ENCODE measurements at places on chromosomes 2 and 18.

DNA sequence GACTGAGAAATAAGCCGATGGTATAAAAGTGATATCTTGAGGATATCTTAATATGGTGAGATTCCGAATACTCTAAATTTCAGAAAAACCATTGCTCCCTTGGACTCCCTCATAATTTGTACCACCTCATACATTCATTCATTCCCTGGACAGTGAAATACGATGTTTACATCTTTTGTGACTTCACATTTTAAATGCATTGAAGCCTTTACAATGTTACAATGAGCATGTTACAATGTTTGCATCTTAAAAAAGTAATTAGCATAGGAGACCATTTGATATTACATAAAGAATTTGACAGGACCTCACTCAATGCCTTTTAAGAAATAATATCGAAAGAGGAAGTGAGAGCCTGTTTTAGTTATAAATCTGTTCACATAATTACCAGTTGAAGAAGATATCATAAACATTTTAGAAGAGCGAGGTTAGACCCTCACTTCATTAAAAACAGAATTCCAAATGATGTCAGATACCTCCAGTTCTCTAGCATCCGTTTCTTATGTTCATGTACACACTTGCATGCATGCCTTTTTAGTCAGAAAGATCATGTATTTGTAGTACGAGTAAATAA, 372.0 kb downstream of the ARHGAP15 start:
- no peak for DNase-seq

GRCh38 chr2:53780056-53780455, 6.7 kb downstream of the ASB3 start:
- no peak for DNase-seq

DNA sequence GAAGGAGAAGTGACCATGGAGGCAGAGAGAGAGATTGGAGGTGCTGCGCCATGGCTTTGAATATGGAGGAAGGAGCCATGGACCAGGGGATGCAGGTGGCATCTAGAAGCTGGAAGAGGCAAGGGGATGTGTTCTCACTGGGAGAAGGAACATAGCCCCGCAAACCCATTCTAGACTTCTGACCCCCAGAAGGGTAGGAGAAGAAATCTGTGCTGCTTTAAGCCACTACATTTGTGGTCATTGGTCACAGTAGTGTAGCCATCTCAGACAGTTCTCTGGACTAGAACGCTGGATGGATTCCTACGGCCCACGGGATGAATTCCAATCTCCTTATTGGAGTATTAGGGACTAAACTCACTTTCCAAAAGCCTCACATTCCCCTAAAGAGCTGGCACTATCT, 67.8 kb downstream of the PTGR3 start:
- no peak for DNase-seq

GRCh38 chr2:73933194-73933593, 6.5 kb downstream of the DGUOK start:
- DNase-seq, result no peak

DNA sequence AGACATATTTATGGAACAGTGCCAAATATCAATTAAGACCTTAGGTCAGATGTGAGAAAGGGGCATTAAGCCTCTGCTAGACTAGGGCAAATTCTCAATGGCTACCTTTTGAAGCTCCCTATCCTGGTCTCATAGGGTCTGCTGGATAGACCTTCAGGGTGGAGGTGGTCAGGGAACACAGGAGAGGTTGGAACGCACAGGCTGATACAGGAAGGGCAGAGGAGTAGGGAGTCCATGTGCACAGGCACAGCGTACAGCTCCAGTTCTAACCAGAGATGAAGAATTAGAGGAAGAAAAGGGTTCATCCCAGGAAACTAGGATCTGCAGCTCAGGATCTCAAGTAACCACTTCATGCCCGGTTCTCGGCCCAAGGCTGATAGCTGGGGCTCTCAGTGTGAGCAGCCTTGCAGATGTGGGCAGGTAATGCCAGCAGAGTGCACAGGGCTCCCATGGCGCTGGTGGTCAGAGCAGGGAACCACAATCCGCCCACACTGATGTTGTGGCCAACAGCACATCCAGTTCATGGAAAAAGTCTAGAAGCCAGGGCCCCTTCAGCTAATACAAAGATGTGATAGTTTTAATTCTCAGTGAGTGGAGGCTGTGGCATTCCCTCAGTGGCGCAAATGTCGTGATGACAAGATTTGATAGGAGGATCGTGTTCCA, 3.4 kb upstream of the EVA1A start:
- no peak for DNase-seq

DNA sequence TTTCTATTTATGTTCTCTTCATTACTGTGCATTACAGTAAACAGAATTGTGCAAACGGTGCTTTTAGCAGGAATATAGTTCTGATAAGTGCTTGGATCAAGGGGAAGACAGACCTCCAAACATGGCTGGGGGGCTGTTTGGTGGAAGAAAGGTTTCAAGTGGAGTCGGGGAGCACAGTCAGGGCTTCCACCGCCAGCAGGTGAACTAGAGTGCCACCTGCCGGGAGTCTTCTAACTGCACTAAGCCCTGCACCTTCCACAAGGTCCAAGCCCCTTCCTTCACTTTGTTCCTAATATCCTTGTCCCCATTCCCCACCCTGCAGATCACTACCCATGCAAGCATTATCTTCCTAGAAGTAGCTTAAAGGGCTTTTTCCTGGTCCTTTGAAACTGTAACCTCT, 11.1 kb downstream of the ONECUT2 start:
- no peak for DNase-seq

DNA sequence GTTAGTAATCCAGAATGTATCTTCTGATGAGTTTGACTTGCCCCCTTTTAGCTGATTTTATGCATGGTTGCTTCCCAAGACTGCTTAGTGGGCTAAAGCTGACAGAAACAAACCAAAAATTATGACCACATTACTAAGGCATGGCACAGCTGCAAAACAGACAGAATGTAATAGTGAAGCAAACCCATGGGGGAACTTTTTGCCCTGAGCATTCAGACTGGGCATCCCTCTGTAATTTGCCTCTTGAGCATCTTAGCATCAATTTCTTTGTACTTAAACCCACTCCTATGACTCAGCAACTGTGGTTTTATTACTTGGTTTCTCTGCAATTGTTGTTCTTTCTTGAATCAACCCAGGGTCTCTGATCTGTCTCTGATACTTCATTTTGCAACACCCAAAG, 487.3 kb upstream of the DCC start:
- DNase-seq, result no peak

GRCh38 chr2:70671092-70671675, 96.8 kb downstream of the ADD2 start:
- no peak for DNase-seq

DNA sequence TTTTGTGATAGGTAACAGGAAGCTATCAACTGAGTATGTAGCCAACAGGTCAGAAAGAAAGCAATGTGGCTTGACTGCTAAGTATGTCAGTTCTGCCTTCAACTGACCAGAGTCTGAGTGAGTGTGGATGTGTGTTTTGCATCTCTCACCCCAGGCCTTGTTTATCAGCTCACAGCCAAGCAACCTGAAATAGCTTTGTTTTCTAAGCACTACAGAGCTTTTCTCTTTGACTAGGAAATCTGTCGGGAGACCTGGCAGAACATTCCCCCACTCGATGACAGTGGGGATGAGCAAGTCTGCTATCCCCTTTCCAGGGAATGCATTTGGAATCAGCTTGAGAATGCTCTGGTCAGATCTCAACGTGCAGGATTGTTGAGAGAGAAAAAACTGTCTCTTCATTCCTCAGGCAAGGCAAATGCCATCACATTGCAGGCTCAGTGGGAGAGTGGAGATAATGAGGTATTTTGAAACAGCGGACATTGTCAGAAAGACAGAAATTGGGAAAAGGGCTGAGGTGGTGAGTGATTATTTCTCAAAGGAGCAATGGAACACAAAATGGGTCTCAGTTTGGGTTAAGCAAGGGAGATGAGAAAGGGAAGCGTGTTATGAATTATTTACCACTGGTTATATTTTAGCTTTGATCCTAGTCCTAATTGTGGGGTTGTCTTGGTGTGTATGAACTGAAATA, 233.8 kb upstream of the PIK3C3 start:
- DNase-seq, result no peak

DNA sequence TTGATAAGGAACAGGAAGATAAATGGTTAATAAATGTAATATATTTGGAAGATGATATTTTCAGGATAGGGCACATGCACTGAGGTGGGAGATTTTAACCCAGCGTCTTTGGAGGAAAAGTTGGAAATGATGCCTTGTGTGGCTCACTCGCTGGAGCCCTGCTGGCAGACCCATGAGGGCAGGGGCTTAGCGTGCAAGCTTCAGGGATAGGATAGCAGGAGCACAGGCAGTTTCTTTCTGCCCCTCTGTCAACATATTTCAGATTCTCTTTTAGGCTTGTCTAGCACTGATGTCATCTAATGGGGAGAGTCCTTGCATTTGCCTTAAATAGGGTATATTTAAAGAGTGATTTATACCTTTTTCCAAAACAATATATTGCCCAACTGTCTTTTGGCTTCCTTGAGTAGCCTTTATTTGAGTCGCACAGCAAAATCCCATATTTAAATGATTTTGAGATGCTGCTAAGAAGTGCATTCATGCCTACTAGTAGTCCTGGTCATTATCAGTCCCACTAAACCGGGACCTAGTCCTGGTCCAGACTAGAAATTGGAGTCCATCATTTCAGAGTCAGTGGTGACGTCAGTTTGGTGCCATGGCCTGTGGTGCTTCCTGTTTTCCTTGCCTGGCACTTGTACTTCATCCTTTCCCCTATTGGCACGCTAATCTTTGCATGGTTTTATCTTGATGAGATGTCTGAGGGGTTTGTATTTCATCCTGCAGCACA, 45.8 kb downstream of the SH3RF3 start:
- no peak for DNase-seq

DNA sequence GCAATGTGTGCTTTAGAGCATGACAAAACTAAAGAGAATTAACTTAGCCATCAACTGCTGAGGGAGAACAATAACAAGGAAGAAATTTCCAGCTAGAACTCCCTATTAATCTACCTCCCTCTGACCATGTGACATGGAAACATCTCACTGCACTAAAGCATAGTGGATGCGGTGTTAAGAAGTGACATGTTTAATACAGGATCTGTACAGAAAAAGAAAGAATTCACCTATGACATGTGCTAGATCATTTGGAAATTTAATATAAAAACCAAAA, 202.3 kb upstream of the KLHL14 start:
- no peak for DNase-seq

- DNase-seq, result no peak
These were observed 230.9 kb upstream of the SLC14A2 start for GRCh38 chr18:45384137-45384961.

- DNase-seq, result no peak
These were observed 351.4 kb downstream of the LPIN1 start for GRCh38 chr2:12097859-12098258.

DNA sequence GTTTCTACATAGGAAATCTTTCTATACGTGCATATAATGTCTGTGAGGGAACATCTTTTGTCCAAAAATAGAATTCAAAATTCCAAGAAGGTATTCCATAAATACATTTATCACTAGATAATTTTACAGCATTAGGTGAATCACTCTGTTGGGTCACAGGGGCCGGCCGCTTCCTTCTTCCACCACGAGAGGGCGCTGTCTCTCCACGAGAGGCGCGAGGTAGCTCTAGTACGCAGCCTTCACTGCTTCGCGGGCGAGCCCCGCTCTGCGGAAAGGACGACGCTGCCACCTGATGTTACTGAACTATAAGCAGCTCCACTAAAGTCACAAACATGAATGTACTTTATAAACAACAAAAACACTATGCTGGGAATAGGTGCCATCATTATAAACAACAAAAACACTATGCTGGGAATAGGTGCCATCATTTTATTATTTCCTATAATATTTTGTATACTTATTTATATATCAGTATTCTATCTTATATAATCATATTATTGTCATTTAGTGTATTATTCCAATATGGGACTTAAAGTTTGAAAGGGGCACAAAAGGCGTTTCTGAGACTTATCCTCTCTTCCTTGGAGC, 69.4 kb upstream of the REV1 start:
- peak; percentile 82 for DNase-seq

DNA sequence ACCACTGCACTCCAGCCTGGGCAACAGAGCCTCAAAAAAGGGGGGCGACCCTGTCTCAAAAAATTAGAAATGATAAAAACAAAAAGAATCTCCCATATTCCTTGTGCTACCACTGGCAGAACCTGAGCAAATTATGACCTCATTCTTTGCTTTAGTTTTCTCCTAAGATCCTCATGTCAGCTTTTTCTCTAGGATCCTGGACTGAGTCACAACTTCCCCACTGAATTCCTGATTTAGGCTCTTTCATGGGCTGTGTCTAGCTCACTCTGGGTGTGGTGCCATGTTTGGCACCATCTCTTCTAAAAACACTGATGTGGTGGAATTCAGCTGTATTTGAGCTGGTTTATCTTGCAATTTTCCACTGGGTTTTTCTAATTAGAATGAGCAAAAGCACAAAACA, 37.1 kb downstream of the EXOC6B start:
- no peak for DNase-seq

DNA sequence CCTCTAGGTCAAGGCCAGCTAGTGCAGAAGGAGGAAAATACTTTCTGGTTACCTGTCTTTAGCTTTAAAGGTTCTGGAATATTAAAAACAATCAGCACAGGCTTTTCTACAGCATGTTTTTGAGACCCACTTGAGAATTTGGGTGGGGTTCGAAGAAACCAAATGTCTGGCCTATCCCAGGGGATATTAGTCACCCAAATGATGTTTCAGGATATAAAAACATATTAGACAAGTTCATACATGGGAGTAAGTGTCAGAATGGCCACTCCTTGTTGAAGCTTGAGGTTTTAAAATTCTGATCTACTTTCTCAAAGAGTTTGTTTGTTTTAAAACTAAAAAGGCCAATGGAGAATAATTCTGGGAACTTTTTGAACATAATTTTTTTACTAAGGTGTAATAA, 158.6 kb upstream of the DLX2 start:
- DNase-seq, result no peak

- no peak for DNase-seq
These were observed 54.7 kb downstream of the FARP2 start for GRCh38 chr2:241410739-241411176.

DNA sequence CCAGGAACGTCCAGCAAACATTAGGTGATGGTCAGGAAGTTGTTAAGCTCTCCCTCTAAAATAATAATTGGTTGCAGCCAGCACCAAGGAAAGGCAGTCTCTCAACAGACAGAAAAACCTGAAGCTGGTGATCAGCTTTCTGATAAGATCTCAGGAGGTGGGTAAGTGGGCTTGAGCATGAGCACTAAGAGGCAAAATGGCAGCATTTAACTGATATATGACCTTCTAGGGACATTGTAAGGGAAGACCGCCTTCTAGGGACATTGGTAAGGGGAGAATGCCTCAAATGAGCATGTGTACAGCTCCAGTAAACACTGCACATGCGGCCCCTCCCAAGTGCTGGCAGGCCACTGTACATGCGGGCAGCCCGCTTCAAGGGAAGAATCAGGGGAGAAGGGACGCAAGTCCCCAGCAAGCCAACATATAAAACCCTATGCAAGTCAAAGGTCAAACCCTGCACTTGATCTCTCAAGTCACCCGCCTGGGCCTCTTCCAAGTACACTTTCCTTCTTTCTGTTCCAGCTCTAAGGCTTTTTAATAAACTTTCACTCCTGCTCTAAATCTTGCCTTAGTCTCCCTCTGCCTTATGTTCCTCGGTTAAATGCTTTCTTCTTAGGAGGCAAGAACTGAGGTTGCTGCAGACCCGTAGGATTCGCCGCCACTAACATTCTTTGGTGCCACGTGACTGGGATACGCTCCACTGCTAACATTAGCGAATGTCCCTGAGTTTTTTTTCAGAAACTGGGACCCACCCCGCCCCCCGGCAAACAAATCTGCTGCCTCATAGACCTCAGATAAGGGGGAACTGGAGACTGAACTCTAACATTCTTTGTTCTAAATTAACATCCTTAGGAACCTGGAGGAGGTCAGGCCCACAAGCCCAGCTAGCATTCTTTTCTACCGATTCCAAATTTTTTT, 463.8 kb downstream of the LPIN1 start:
- DNase-seq, result no peak

All from stimulated activated CD4-positive, alpha-beta T cell treated with anti-CD3 and anti-CD28 coated beads, Interleukin-15, amount 100 ng/mL, for 1 hour (primary cell).